Activated CD4-positive, alpha-beta memory T cell treated with anti-CD3 and anti-CD28 coated beads for 36 hours (primary cell): ENCODE measurements at places on chromosomes 3 and 15. TPM values are rescaled to one million over a fixed set of nuclear protein-coding genes. Genes with fewer than 3 reads are reported as not detected.

SLC9C1 gene
- total RNA-seq: not detected

ISLR2 gene
- total RNA-seq: not detected

GOLGA8J gene
- total RNA-seq: not detected

CCK gene
- total RNA-seq: not detected

FBXW12 gene
- not detected for total RNA-seq

KIF23 gene
- 63.1 TPM for total RNA-seq

CGNL1 gene
- total RNA-seq: not detected

- H3K4me3 ChIP-seq: peak overlapping the region; percentile 14
- no peak overlapping the region for H3K27ac ChIP-seq
- H3K36me3 ChIP-seq: no peaks in the 10 kb centered on the region
- H3K27me3 ChIP-seq: peaks cover 66% of the 10 kb centered on the region
Measured at GRCh38 chr15:52780172-52780980, 9.8 kb downstream of the ONECUT1 start.

DNA sequence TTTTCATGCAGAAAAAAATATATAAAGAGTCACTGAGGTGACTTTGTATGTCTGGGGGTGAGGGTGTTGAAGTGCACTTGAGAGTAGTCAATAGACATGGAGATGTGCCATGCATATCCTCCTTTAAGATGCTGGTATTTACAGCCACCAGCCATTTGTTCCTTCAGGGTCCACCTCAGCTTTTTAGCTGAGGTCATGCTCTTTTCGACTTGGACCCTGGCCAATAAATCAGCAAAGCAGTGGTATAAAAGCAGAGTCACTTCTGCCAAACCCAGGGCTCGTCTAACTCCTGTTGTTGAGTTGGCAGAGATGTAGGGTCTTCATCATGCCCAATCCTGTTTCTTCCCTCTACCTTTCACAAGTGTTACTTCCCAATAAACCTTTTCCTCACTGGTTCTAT is 75.1 kb upstream of the OSTN start:
- H3K27ac ChIP-seq: no peak overlapping the region
- H3K27me3 ChIP-seq: no peaks in the 10 kb centered on the region
- no peak overlapping the region for H3K4me3 ChIP-seq
- no peaks in the 10 kb centered on the region for H3K4me1 ChIP-seq

GRCh38 chr15:76239786-76240185 is 71.5 kb downstream of the ETFA start:
- no peaks in the 10 kb centered on the region for H3K27me3 ChIP-seq
- no peak overlapping the region for H3K27ac ChIP-seq
- no peak for DNase-seq

DNA sequence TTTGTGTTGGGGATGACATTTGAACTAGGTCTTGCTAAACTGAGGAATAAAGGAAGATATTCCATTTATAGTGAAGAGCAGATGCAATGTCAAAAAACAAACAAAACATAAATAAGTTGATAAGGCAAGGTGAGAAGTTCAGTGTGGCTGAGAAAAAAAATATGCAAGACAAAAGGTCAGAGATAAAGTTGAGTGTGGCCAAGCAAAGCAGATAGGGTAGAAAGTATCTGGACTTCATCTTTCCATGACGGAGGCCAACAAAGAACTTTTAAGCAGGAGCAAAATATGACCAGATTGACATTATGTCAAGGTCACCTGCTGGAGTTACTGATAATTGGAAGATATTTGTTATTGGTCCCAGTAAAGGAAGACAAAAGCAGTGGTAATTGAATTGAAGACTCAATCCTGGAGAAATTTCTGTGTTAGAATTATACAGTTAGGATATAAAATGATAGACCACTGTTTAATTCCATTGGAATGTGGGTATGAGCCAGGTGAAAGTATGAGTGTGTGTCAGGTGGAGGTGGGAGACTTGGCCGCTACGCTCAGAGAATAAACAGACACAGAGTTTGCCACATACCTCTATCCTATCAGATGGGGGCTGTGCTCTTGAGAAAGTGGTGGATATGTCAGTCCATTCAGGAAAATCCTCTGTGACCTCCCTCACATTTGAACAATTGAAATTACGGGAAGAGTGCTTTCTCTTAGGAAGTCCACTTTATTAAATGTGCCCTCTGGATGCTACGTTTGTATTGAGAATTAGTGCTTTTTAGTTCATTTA is 28.1 kb downstream of the ADIPOQ start:
- no peak for DNase-seq
- H3K27ac ChIP-seq: peak overlapping the region; percentile 70
- no peaks in the 10 kb centered on the region for H3K27me3 ChIP-seq

DNA sequence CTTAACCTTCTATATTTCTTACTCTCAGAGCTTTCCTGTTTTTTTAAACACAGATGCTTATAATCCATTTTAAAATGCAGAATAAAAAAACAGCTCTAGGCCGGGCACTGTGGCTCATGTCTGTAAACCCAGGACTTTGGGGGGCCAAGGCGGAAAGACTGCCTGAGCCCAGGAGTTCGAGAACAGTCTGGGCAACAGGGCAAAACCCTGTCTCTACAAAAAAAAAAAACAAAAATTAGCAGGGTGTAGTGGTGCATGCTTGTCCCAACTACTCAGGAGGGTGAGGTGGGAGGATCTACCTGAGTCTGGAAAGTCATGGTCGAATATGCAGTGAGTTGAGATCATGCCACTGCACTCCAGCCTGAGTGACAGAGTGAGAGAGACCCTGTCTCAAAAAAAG is 15.5 kb downstream of the SMARCC1 start:
- no peak for DNase-seq
- peaks cover 8% of the 10 kb centered on the region for H3K4me1 ChIP-seq
- no peak overlapping the region for H3K4me3 ChIP-seq
- peaks cover 10% of the 10 kb centered on the region for H3K36me3 ChIP-seq
- H3K27me3 ChIP-seq: no peaks in the 10 kb centered on the region

GRCh38 chr3:129116482-129116946 is 5.1 kb downstream of the RAB43 start:
- H3K4me3 ChIP-seq: peak overlapping the region; percentile 69
- peaks cover 46% of the 10 kb centered on the region for H3K36me3 ChIP-seq
- peak overlapping the region; percentile 98 for H3K27ac ChIP-seq
- H3K27me3 ChIP-seq: no peaks in the 10 kb centered on the region

- no peak for DNase-seq
- no peak overlapping the region for H3K4me3 ChIP-seq
- no peaks in the 10 kb centered on the region for H3K27me3 ChIP-seq
- peaks cover 4% of the 10 kb centered on the region for H3K4me1 ChIP-seq
Measured at GRCh38 chr3:9761919-9762318, 7.8 kb downstream of the CAMK1 start.

- no peaks in the 10 kb centered on the region for H3K27me3 ChIP-seq
- no peak overlapping the region for H3K4me3 ChIP-seq
- no peak overlapping the region for H3K27ac ChIP-seq
- H3K4me1 ChIP-seq: no peaks in the 10 kb centered on the region
- DNase-seq: no peak
Measured at GRCh38 chr3:66756468-66757036, 241.6 kb upstream of the KBTBD8 start.

DNA sequence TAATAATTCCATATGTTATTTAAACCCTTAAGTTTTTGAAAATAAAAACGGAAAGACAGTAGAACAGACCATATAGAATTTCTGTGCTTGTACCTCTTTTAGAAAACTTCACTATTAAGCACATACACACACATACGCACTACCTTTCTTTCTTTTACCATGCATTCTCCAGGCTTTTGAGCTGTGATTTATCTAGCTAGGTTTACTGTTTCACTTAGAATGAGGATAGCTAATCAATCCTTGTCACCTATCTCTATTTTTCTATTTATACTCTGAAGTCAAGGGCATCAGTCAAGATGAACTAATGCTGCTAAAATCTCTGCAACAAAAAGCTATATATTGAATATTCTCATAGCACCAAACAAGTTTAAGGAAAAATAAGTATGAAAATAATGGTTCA is 43.2 kb downstream of the GOLIM4 start:
- no peaks in the 10 kb centered on the region for H3K4me1 ChIP-seq
- DNase-seq: no peak
- H3K27ac ChIP-seq: no peak overlapping the region
- H3K36me3 ChIP-seq: no peaks in the 10 kb centered on the region
- H3K27me3 ChIP-seq: no peaks in the 10 kb centered on the region
- no peak overlapping the region for H3K4me3 ChIP-seq

DNA sequence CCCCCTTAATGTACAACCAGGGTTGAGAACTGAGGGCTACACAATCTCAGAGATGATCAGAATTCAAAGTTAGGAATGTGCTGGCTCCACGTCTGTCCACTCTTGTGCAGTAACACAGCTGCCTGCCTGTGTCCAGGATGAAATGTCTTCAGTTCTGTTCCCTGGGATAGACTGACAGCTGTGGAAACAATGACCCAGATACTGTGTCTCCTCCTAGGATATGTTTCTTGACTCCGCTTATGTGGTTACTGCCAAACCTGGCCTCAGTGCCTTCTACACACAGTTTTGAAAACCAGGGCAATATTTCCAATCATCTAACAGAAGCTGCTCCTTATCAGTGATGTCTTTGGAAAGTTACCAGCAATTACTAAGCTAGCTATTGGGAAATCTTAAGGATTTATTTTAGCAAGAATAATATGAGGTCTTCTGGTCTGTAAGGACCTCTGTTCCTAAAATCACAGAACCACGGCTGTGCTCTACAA is 67.6 kb downstream of the NOX5 start:
- H3K27ac ChIP-seq: no peak overlapping the region
- no peak overlapping the region for H3K4me3 ChIP-seq
- peaks cover 11% of the 10 kb centered on the region for H3K4me1 ChIP-seq
- DNase-seq: no peak

- no peaks in the 10 kb centered on the region for H3K27me3 ChIP-seq
- no peak overlapping the region for H3K27ac ChIP-seq
- no peak for DNase-seq
- peaks cover 5% of the 10 kb centered on the region for H3K4me1 ChIP-seq
- H3K4me3 ChIP-seq: no peak overlapping the region
Measured at GRCh38 chr15:63453186-63453905, 51.0 kb upstream of the USP3 start.

GRCh38 chr3:150062492-150062891 is 91.8 kb upstream of the PFN2 start:
- no peak overlapping the region for H3K27ac ChIP-seq
- no peak for DNase-seq
- H3K36me3 ChIP-seq: no peaks in the 10 kb centered on the region
- H3K4me1 ChIP-seq: no peaks in the 10 kb centered on the region
- no peak overlapping the region for H3K4me3 ChIP-seq

GRCh38 chr3:43071313-43071893 is 34.5 kb downstream of the POMGNT2 start:
- H3K36me3 ChIP-seq: no peaks in the 10 kb centered on the region
- H3K4me1 ChIP-seq: peaks cover 3% of the 10 kb centered on the region
- H3K27me3 ChIP-seq: no peaks in the 10 kb centered on the region
- DNase-seq: peak; percentile 31
- H3K27ac ChIP-seq: no peak overlapping the region

DNA sequence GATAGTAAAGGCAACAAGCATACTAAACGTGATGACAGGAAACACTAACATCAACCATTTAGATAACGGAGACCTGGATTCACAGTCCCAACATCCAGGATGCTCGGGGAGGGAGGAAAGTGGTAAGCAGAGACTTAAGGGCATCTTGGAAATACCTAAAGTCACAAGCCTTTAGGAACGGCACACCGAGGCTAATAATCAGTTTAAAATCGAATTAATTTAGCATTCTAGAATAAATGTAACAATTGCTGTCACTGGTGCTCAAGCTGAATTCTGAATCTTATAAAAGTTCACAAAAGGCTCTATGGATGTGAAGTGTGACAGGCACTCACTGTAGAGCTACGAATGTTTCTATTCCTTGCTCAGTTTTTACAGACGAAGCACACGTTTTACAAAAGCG is 1.3 kb downstream of the CD47 start:
- peaks cover 26% of the 10 kb centered on the region for H3K4me1 ChIP-seq
- H3K4me3 ChIP-seq: peak overlapping the region; percentile 92
- H3K27me3 ChIP-seq: no peaks in the 10 kb centered on the region

GRCh38 chr3:53883008-53883407 is 1.1 kb upstream of the ACTR8 start:
- H3K4me3 ChIP-seq: peak overlapping the region; percentile 89
- peaks cover 28% of the 10 kb centered on the region for H3K36me3 ChIP-seq
- DNase-seq: no peak
- no peaks in the 10 kb centered on the region for H3K27me3 ChIP-seq
- H3K27ac ChIP-seq: no peak overlapping the region
- H3K4me1 ChIP-seq: peaks cover 31% of the 10 kb centered on the region

- H3K27me3 ChIP-seq: peaks cover 2% of the 10 kb centered on the region
- no peak overlapping the region for H3K4me3 ChIP-seq
- no peaks in the 10 kb centered on the region for H3K36me3 ChIP-seq
- H3K4me1 ChIP-seq: no peaks in the 10 kb centered on the region
Measured at GRCh38 chr3:104909198-104909597, 457.5 kb upstream of the ALCAM start.

DNA sequence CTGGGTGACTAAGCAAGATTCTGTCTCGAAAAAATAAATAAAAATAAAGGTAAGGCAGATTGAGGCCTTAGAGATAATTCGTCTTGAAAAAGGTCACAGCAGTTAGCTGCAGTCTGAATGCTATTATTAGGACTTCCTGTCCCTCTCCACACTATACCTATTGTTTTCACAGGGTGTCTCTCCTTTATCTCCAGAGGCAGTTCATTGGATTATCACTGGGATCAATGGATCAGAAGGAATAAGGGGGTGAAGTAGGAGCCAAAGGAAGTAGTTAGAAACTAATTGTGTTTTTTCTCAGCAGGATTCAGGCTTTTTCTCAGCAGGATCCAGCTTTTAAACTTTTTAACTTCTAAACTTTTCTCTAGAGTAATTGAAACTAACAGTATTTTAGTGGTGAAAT is 326.9 kb downstream of the IL5RA start:
- H3K4me3 ChIP-seq: no peak overlapping the region
- no peaks in the 10 kb centered on the region for H3K4me1 ChIP-seq
- H3K27me3 ChIP-seq: peaks cover 1% of the 10 kb centered on the region
- DNase-seq: no peak
- no peak overlapping the region for H3K27ac ChIP-seq
- H3K36me3 ChIP-seq: no peaks in the 10 kb centered on the region

GRCh38 chr3:161322781-161323568 is 48.3 kb downstream of the SPTSSB start:
- no peaks in the 10 kb centered on the region for H3K4me1 ChIP-seq
- no peak overlapping the region for H3K4me3 ChIP-seq
- peaks cover 4% of the 10 kb centered on the region for H3K36me3 ChIP-seq
- DNase-seq: no peak

DNA sequence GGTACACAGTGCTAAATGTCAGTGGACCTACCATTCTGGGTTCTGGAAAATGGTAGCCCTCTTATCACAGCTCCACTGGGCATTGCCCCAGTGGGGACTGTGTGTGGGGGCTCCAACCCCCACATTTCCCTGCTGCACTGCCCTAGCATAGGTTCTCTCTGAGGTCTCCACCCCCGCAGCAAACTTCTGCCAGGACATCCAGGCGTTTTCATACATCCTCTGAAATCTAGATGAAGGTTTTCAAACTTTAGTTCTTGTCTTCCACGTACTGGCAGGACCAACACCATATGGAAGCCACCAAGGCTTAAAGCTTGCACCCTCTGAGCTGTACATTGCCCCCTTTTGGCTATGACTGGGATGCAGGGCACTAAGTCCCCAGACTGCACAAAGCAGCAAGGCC is 788.2 kb upstream of the ALCAM start:
- no peak overlapping the region for H3K27ac ChIP-seq
- H3K27me3 ChIP-seq: peaks cover 11% of the 10 kb centered on the region
- H3K36me3 ChIP-seq: peaks cover 9% of the 10 kb centered on the region
- no peaks in the 10 kb centered on the region for H3K4me1 ChIP-seq
- H3K4me3 ChIP-seq: no peak overlapping the region
